ENCODE measurements at places on chromosomes 13 and 19.

DNA sequence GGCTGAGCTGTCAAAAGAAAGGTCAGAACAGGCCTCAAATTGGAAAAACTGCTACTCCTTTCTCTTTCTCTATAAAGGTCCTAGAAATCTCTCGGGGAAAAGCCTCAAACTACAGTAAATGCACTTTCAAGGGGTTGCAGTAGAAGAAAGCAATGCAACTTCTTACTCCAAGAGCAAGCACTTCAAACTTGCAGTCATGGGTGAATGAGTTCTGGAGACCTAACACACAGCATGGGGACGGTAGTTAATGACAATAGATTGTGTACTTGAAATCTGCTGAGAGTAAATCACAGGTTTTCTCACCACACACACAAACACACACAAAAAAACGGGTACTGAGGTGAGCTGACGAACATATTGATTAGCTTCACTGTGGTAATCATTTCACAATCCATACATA, 11.8 kb downstream of the TUBGCP3 start:
- no peak for DNase-seq

- DNase-seq = no peak
Observed at GRCh38 chr13:83117046-83117445, 765.2 kb downstream of the SLITRK1 start.

GRCh38 chr13:25766991-25767390, 284.8 kb downstream of the SHISA2 start:
- DNase-seq = no peak

DNA sequence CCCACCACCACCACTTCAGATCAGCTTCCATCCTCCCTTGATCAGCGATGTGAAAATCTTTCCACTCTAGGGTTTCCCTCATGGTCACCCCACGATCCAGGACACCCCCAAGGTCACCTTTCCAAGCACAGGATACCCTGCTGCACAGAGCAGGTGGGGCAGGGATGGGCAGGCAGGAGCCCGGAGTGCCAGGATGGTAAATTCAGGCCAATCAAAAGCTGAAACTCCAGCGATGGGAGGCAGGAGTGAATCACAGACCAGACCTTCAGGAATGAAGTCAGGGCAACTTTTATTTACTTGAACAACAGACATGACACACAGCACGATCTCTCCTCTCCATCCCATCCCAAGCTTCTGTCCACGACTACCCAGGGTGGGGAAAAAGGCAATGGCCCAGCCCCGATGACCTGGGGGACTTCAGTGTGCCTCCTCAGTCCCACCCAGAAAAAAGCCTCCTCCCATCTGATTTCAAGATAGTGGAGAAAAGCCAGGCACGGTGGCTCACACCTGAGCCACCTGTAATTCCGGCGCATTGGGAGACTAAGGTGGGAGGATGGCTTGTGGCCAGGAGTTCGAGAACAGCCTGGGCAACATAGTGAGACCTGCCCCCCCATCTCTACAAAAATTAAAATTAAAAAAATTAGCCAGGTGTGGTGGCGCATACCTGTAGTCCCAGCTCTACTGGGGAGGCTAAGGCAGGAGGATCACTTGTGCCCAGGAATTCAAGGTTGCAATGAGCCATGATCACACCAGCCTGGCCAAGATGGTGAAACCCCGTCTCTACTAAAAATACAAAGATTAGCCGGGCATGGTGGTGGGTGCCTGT, 39.2 kb downstream of the ZSWIM4 start:
- DNase-seq = no peak

DNA sequence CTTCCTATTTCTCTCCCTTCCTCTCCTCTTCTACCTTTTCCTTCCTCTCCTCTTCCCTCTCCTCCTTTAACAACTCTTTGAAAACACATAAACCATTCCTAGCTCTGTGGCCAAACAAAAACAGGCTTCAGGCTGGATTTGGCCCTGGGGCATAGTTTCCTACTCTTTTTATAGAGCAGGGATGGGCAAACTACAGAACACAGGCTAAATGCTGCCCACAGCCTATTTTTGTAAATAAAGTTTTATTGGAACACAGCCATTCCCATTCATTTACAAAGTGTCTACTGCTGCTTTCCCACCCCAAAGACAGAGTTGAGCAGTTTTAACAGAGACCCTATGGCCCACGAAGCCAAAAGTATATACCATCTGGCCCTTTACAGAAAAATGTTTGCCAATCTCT, 35.4 kb downstream of the LHFPL6 start:
- no peak for DNase-seq

- DNase-seq = no peak
Observed at GRCh38 chr13:21871919-21872318, 201.0 kb downstream of the FGF9 start.

DNA sequence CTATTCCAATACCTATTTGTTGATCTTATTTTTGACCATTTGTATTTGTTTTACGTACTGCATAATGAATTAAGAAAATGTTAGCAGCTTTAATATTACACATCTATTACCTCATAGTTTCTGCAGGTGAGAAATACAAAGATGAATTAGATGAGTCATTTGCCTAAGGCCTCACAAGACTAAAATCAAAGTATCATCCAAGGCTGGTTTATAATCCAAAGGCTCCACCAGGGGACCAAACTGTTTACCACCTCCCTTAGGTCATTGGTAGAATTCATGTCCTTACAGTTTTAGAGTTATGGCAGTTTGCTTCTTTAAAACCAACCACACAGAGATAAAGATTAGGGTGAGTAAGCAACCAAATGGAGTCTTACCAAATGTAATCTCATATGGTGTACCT, 848.1 kb downstream of the SLITRK6 start:
- no peak for DNase-seq

GRCh38 chr19:47271949-47272348, 2.7 kb upstream of the INAFM1 start:
- no peak for DNase-seq

DNA sequence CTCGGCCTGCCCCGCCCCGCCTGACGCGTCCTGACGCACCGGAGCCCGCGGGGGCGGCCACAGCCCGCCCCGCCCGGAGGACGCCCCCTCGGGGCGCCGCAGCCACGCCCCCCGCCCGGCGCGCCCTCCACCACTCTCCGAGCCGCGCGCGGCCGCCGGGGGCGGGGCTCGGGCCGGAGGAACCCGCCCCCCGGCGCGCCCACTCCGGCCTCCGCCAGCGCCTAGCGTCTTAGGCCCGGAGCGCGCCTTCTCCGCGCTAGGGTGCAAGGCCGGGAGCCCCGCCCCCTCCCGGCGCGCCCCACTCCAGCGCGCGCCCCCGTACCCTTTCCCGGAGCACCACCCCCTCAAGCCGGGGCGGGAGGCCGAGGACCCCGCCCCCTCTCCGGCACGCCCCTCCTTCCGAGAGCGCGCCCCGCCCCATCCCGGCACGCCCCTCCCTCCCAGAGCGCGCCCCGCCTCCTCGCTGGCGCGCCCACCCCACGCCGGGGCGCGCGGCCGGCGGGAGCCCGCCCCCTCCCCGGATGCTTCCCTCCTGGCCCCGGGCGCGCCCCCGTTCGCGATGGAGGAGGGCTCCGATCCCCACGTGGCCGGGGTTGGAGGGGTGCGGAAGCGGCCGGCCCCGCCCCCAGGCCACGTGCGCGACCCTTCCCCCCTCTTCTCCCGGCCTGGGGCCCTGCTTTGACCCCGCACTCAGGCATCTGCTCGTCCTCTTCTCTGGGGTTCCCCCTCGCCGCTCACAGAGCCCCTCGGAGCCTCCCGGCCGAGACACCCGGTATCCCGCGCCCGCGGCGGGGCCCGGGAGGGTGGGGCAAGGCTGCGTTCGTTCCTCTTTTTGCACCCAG, 480 bp upstream of the KLF16 start:
- peak; percentile 77 for DNase-seq

DNA sequence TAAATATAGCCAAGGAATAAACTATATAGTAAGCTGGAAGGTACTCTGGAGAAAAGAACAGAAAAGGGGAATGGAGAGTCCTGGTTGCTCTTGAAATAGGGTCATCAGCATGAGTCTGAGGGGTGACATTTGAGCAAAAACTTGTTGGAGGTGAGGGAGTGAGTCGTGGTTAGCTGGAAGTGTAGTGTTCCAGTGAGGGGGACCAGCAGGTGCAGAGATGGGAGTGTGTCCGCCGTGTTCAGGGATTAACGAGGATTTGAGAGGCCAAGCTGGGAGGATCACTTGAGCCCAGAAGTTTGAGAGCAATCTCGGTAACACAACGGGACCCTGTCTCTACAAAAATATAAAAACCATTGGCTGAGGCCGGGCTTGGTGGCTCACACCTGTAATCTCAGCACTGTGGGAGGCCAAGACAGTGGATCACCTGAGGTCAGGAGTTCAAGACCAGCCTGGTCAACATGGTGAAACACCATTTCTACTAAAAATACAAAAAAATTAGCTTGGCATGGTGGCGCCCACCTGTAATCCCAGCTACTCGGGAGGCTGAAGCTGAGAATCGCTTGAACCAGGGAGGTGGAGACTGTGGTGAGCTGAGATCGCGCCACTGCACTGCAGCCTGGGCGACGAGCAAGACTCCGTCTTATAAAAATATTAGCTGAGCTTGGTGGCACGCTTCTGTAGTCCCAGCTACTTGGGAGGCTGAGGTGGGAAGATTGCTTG, 1.1 kb downstream of the SUPT5H start:
- no peak for DNase-seq

DNA sequence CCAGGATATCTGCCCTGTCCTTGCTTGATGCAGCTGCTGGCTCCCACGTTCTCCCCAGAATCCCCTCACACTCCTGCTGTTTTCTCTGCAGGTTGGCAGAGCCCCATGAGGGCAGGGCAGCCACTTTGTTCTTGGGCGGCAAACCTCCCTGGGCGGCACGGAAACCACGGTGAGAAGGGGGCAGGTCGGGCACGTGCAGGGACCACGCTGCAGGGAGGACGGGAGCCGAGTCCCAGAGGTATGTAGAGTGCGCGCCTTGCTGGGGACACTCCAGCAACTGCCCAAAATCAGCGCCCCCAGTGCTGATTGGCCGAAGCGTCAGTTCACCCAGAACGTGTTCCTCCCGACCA, 30.3 kb upstream of the MIER2 start:
- no peak for DNase-seq

- no peak for DNase-seq
Observed at GRCh38 chr13:112447306-112447705, 71.2 kb downstream of the SPACA7 start.

GRCh38 chr13:75691183-75691582, 55.1 kb downstream of the LMO7 start:
- DNase-seq = no peak

GRCh38 chr19:53942001-53942786, 20.5 kb upstream of the CACNG8 start:
- DNase-seq = no peak

- DNase-seq = no peak
Observed at GRCh38 chr13:36903925-36904595, 16.0 kb downstream of the SMAD9 start.

- no peak for DNase-seq
Observed at GRCh38 chr19:28003543-28003942, 1209.4 kb downstream of the UQCRFS1 start.

- no peak for DNase-seq
Observed at GRCh38 chr13:102856557-102856956, 10.7 kb downstream of the ERCC5 start.

GRCh38 chr13:20391597-20392452, 133.8 kb downstream of the CRYL1 start:
- no peak for DNase-seq
